ENCODE measurements at places on chromosomes 7 and 10.

GRCh38 chr7:157739650-157740049 lies 402.8 kb downstream of the DNAJB6 start:
- DNase-seq = no peak

DNA sequence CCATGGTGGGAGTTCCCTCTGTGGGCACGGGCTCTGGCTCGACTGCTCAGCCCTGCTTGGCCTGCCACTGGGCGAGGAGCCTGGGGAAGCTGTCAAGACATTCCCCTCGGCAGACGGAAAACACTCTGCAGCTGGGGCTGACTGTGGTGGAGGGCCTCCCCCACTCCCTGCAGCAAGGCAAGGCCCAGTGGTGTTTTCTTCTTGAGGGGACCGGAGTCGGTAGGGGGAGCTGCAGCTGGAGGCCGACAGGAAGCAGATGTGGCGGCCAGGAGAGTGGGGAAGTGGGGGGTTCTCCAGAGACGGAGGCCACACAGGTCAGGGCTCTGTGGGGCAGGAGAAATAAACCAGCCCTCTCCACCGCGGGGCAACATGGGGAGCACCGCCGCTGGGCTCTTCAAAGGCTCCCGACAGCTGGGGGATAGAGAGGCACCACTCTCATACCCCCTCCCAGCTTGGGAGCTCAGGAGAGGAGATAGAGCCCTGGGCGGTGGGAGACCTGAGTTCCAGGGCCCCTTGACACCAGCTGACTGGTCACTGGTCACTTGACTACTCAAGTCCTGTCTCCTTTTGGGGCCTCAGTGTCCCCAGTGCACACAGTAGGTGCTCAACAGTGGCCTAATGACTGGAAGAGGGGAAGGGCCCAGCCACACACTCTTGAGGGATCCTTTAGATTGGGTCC lies 43.4 kb downstream of the PPIF start:
- no peak for DNase-seq

GRCh38 chr7:87875151-87876039 lies 765 bp downstream of the SLC25A40 start:
- no peak for DNase-seq

- no peak for DNase-seq
These were observed 70.7 kb upstream of the LRRC18 start for GRCh38 chr10:49010295-49010694.

GRCh38 chr7:76173566-76174205 lies 28.0 kb upstream of the SRRM3 start:
- DNase-seq = no peak
